ENCODE measurements at places on chromosomes 12 and 14. TPM values are rescaled to one million over a fixed set of nuclear protein-coding genes. Genes with fewer than 3 reads are reported as not detected.
A peak's percentile ranks its signal among the peaks of the same experiment; 100 is the strongest.

Gene CFAP73
- total RNA-seq, result not detected

Gene TMEM119
- total RNA-seq, result 164 TPM

DNA sequence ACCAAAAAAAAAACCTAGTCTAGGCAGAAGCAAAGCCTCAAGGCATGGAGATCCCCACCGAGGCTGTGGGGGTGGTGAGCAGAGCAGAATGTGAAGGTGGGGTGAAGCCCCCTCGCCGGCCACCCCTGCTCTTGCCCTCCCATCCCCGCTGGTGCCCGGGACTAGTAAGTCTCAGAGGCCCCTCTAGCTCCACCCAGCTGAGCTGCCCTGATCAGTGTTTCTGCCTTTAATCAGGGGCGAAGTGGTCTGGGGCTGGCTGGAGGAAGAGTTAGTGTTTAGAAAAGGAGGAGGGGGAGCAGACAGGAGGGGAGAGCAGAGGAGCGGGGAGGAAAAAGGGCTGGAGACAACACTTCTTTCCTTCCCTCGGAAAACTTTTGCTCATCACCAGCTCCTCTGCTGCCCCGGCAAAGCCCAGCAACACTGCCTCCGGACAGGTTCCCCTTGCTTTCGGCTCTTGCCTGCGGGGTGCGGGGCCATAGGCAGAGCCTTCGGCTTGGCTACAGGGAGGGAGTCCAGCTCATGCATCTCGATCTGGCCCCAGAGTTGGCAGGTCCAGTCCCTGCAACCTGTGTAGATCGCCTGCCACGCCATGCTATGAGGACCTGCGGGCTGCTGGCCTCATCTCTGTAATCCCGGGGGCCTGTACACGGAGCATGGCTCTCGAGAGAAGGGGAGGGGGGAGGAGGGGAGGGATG is 3.4 kb upstream of the DLK1 start:
- DNase-seq, result no peak

DNA sequence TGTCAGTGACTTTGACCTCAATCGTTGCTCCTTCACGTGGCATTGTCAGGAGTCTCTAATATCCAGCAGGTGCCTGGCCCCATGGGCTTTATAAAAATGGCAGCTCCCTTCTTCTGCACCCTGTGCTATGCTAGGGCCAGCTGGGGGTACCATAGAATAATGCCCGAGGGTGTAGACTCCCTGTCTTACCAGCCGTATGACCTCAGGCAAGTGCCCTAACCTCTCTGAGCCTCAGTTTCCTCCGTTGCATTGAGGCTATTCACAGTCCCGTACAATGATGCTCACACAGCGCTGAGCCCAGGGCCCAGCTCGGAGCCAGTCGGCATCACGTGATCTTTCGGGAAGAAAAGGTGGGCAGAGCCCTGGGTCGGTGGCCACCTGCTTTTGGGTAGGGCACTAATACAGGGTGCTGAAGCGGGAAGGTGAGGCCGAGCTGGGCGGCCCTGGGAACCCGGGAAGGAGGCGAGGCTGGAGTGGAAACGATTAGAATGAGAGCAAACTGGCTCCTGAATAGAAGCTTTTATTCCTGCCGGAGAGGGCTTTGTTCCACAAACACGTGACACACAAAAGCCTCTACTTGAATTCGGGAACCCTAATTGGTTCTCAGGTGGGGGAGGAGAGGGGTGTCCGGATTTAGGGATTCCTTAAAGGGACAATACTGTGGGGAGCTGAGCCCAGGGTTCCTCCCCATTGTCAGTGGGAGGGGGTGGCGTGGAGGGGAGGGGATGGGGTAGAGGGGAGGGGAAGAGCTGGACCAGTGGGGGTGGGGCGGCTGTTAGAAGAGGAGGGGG is 19.9 kb upstream of the MSI1 start:
- DNase-seq, result no peak

GRCh38 chr14:59241121-59241520 is 52.7 kb downstream of the DAAM1 start:
- DNase-seq, result no peak

GRCh38 chr12:32265456-32265855 is 133.9 kb upstream of the FGD4 start:
- no peak for DNase-seq

DNA sequence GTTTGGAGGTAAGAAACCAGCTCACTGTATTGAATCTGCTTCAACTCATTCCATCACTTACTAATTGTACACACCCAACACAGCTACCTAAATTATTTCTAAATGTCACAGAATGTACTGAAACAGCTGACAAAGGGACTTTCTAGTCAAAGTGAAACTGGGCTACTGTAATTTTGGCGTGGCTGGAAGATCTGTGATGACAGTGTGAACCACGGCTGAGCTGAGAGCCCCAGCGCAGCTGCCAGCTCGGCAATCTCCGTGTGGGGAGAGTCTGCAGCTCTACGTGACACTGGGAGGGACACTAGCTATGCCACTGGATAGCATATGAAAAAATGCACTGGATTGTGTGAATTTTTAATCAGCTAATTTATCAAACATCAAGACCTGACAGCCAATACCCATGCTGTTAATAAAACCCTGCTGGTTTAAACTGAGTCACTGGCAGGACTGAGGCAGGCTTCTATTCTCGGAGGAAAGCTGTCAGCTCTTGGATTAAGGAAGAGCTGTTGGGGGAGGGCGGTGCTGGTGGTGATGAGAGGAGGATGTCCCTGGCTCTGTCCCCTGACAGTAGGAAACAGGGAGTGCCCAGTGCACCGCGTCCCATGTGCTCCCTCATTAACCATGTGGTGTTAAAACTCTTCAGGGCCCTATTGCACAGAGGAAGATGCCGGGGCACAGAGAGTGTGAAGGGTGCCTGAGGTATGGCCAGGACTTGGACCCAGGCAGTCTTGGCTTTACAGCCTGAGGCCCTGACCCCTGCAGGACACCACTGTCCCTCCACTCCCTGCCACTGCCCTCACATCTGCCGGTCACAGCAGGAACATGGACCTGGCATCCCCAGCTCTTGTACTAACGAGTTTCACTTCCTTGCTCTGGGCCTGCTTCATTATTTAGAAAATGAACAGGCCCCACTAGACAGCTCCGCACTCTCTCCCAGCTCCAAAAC is 13.3 kb downstream of the SLC15A4 start:
- DNase-seq, result peak; percentile 36

GRCh38 chr12:54759751-54760150 is 94.6 kb upstream of the MUCL1 start:
- peak; percentile 22 for DNase-seq

DNA sequence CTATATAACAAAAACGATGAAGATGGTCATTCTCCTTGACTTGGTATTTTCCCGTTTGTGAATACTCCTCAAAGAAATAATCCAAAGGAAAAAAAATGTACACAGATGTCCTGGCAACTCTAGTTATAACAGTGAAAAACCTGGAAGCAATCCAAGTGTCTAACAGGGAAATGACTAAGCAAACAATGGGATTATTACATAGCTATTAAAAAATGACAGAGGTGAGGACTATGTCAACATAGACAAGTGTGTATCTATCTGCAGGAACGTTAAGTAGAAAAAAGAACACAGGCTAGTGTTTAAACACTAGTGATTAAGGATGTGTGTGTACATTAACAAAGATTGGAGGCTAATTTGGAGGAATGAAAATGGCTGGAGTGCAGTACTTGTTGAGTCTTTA is 5.9 kb upstream of the APOLD1 start:
- peak; percentile 90 for DNase-seq

DNA sequence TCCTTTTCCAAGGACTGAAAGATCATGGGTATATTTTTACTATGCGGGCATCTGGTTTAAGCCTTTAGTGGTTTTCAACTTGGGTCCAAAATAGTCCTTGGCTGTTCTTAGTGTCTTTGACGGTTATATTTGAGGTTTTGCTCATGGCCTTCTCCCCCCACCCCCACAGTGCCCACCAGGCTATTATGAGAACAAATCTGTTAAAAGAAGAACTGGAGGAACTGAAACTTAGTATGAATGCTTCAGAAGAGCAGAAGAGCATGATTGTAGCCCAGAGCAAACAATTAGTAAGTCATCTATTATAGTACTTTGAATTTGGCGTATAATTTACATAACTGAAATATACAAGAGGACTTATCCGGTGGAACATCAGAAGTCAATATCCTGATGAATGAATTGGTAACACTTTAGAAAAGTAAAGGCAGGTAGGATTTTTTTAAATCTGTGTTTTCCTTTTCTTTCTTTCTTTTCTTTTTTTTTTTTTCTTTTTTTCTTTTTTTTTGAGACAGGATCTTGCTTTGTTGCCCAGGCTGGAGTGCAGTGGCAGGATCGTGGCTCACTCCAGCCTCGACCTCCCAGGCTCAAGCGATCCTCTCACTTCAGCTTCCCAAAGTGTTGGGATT is 71.8 kb upstream of the BCAT1 start:
- DNase-seq, result no peak

GRCh38 chr12:132012919-132013568 is 63.3 kb downstream of the EP400 start:
- no peak for DNase-seq

All from fibroblast of the aortic adventitia (primary cell).